ENCODE measurements at places on chromosomes 6 and 20.

- no peak for ATAC-seq
Observed at GRCh38 chr20:35674921-35675320, 10.2 kb upstream of the CPNE1 start.

DNA sequence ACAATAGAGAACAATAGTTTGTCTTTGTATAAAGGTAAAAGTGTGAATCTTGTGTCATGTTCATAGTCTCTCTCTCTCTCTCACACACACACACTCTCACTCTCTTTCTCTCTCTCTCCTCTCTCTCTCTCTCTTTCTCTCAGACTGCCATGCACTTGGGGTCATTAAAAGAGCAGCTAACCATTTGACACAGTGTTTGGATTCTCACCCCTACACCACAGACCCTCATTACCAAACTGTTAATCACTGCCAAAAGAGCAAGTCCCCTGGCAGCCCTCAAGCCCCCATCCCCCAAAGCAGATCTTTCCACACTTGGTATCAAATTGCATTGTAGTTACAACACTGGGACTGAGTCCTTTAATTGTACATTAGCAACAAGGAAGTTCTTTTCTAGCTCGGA, 305.8 kb upstream of the RSPO3 start:
- no peak for ATAC-seq

DNA sequence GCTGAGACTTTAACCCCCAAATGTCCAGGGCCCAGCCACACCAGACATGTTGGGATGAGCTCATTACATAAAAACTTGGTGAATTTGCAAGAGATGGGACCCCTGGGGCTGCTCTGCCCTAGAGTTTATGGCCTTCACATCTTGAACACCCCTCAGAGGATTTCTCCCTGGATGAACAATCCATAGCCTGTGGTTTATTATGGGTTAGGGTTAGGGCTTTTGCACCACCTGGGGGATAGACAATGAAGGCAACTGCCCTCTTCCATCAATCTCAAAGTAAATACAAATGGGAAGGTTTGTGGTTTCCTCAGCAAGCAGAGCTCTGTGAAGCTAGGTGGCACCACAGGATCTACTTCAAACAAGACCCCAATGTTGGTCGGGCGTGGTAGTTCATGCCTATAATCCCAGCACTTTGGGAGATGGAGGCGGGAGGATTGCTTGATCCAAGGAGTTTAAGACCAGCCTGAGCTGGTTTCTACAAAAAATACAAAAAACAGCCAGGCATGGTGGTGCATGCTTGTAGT, 17.4 kb downstream of the SPINT3 start:
- ATAC-seq, result no peak

DNA sequence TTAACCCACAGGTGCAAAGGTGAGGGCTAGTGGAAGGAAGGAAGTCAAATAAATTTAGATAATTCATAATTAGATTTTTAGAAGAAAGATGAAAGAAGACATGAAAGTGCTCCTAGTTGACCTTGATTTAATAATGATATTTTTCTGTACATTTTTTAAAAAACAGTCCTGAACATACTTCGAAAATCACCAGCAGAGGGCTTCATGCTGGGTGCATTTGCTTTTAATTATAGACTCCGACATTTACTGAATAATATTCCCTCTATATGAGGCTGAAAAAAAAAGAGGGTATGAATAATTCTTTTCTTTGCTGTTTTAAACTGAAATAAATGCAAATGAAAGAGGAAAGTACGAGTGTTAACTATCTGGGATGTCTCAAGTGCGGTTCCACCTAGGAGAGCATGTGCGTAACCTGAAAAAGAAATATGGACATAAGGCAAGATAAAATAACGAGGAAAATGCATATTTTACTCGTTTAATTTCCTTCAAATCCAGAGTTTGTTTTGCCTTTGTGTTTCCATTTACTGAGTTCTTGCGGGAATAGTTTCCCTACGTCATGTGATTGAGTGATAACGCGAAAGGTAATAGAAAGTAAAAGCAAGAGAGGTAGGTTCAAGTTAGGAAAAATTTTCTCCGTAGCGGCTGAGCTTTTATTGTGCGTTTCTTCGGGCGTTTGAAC, 3.1 kb upstream of the TFAP2B start:
- ATAC-seq, result no peak

- no peak for ATAC-seq
Observed at GRCh38 chr20:62998449-62998848, 8.3 kb downstream of the BHLHE23 start.

GRCh38 chr20:21586682-21587081, 72.8 kb upstream of the NKX2-2 start:
- no peak for ATAC-seq

GRCh38 chr6:83008626-83009025, 57.0 kb downstream of the UBE3D start:
- no peak for ATAC-seq

All from stimulated activated memory B cell treated with anti-CD40 and anti-IgM and Interleukin-4, amounts not matched to agents 10 μg/mL and 1 μg/mL and 100 μg/mL, for 72 hours (primary cell).